ENCODE measurements at places on chromosomes 3 and 15.

- DNase-seq: no peak
These were observed 218.1 kb downstream of the MAGI1 start for GRCh38 chr3:65820600-65820999.

GRCh38 chr3:101725194-101725889, 928 bp downstream of the CEP97 start:
- DNase-seq: peak; percentile 1

DNA sequence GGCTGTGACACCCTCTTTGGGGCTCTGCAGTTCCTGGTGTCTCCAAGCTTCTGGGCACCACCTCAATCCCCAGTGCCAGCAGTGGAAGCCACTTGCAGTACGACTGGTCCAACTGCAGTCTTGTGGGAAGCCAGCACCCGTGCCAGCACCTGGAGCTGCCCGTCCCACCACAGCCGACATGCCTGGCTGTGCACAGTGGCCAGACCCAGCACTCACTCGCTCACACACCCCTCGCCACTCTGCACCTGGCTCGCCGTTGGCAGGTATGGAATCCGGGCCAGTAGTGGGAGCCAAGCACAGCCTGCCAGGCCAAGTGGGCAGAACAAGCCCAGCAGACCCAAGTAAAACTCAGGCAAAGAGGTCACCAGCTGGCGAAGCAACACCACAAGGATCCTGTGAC, 64.1 kb upstream of the IMPG2 start:
- DNase-seq: no peak

DNA sequence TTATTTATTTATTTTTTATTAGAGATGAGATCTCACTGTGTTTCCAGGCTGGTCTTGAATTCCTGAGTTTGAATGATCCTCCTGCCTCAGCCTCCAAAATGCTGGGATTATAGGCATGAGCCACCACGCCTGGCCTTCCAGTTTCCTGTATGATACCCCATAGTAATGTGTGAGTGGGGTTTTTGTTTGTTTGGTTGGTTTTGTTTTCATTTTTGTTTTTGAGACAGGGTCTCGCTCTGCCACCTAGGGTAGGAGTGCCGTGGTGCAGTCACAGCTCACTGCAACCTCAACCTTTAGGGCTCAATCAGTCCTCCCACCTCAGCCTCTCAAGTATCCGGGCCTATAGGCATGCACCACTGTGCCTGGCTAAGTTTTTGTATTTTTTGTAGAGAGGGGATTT, 30.9 kb downstream of the GOLM2 start:
- DNase-seq: no peak

- DNase-seq: no peak
These were observed 22.4 kb downstream of the GYG1 start for GRCh38 chr3:149013726-149014125.

GRCh38 chr15:43277231-43277823, 10.6 kb upstream of the TGM5 start:
- no peak for DNase-seq

- no peak for DNase-seq
These were observed 393.3 kb downstream of the TIGIT start for GRCh38 chr3:114687151-114687550.

- no peak for DNase-seq
These were observed 39.6 kb downstream of the VPS13C start for GRCh38 chr15:62020576-62021160.

DNA sequence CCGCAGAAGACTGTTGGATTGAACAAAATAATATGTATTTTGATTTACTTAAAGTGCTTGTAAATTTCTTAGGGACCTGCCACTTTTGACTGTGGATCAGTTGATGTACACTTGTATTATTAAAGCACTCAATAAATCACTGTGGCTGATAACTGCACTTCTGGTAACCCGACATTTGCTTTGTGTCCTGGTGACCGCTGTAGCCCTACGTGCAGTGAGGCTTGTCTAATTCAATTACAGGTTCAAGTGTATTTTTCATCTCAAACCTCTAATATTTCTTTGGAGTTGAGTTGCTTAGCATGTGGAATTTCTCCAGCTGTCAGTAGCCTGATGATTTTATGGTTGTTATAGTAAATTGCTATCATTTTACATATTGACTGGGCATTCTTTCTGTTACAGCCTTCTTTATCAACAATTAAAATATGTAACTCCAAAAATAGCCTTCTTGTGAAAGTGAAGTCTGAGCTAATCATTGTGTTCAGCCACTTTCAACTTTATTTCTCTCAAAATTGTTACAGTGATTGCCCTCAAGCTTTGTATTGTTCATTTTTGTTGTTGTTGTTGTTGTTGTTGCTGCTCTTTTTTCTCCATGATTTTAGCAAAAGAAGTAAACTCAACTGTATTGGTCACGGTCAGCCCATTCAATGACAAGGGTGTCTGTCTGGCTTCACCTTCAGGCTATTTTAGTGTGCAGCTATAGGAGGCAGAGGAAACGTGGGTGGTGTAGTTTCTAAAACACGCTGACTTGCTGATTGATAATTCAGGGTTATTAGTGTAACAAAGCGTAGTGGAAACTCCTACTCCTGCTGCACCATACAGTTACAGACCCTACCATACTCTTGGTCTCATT, 215.1 kb upstream of the UBE2E1 start:
- DNase-seq: no peak

DNA sequence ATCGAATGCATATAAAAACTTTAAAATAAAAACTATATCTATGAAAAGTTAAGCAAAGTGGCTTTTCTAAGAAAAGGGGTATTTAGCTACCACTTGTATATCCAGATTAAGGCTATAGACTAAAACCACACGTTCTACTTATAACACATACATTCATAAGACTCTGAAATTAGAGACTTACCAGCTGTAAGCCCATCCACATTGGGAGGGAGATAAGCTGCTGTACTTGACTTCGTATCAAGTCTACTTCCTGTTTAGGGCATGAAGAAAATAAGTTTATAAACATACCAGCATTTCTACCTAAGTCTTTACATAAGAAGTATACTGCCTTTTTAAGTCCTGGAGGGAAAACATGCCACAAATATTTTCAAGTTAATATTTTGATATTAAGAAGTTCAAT, 27.7 kb downstream of the AQR start:
- no peak for DNase-seq

All from NCI-H446 treated with DMSO at 0.1 percent for 48 hours (cell line).